Tibial artery (tissue), 4 donors: ENCODE measurements at places on chromosomes 7 and 10.

GRCh38 chr10:45071043-45071813, 70.5 kb downstream of the ZNF22 start:
- DNase-seq = no peak

DNA sequence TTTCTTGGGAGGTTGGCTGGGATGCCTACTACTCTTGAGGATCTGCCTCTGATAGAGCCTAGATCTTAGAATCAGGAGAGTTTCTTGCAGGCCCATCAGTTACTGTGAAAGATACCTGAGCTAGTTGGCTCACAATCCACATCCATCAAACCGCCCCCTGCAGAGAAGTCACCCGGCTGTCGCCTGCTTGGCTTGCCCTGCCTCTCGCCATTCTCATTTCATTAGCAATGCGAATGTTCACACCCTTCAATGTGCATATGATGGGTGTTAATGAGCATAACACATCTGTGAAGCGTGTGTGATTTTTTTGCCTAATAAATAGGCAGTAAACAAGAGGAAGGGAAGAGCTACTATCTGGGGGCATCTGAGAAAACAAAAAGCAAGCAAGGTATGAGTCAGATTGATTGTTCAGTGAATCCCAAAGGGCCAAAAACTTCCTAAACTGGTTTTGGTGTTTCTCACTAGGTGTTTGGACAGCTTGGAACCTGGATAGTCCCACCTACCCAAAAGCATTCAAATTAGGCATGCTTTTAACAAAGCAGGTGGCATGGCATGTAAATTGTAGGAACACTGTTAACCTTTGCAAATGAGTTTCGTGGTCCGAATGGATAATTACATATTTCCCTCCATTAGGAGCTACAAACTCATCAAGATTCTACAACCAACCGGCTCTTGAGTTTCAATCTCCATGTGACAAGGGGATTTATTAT, 272.3 kb upstream of the C7orf33 start:
- DNase-seq = no peak

DNA sequence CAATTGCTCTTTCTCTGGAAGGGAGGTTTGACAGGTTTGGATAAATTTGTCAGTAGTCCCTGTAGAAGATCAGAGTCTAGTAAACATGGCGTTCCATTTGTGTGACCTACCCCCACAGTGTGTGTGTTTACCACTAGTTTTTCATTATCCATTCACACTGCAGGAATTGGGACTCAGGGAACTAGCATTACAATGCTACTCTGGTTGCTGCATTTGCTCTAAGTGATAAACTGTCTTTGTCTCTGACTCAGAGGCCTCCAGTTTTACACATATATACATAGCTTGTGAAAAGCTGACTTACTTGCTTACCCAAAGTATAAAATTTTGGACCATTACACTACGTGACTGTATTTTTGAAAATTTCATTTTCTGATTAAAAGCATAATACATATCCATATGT, 1604.0 kb downstream of the REEP3 start:
- no peak for DNase-seq

- no peak for DNase-seq
Measured at GRCh38 chr7:143331179-143331801, 15.4 kb downstream of the CLCN1 start.

- no peak for DNase-seq
Measured at GRCh38 chr7:14754631-14755030, 147.9 kb downstream of the DGKB start.

DNA sequence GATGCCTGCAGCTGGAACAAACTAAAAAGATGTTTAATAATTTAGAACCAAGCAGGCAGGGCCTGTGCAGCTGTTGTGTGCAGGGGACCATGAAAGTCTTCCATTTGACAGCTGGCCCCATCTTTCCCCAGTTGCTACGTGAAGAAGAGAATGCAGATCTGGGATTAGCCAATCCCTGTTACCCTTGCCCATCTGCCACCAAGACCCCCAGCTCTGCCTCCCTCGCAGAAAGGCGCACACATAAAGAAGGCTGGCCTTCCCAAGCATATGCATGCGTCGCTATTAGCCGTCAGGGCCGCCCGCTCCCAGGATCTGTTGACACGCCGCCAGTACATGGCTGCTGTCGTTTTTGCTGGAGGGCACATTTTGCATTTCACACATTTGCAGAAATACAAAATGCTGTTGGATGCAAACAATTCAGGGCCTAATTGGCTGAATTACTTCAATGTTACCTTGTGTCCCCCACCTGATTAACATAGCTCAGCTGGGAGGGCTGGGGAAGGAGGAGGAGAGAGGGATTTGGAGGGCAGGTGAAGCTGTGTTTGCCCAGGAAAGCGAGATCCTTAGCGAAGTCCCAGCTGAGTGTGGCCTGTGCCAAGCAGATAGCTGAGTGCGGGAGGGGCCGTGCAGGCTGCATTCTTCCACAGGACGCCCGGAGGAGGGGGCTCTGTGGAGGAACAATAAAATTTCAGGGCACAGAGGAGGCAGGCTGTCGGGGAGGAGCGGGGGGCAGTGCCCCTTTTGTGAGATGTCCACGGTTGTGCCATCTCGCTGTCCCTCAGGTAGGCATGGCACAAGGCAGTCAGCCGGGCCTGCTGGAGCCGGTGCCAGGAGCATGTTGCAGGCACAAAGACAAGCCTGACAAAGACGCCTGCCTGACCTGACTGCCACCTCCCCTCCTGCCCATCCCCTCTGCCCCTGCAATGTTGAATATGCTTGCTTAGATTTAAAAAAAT, 443.0 kb upstream of the MKI67 start:
- DNase-seq = no peak

DNA sequence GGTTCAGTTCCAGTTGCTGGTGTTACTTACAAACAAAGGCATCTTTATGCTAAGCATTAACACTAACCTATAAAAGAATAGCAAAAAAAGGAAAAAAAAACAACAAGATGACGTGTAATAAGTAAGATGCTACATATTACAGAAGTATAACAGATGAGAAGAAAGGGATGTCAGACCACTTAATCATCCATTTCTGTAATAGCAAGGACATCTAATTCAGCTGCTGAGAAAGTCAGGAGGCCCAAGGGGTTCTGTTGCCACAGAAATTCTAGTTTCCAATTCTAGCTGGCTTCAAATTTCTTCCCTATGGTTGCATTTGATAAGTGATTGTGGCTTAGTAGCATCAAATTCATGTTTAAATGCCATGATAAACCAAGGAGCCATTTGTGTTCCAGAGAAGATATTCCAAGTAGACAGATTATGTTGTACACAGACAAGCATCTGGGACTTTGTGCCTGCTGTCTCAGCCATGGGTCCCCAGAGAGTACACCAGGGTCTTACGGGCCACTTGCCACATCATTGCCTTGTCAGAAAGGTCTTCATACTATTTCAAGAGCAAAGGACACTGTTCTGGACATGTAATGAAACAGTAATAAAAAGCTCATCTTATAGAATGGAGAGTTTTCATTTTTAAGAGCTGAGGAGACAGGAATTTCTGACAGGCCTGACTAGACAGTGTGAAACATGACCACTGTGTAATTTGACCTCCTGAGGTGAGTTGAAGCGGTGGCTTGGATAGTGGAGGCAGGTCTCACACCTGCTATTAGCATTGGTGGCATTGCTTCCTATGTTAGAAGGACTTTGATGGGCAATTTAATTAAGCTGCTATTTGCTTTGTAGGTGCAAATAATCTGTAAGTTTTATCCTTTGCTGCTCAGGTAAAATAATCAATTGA, 4.2 kb upstream of the ASB4 start:
- no peak for DNase-seq

DNA sequence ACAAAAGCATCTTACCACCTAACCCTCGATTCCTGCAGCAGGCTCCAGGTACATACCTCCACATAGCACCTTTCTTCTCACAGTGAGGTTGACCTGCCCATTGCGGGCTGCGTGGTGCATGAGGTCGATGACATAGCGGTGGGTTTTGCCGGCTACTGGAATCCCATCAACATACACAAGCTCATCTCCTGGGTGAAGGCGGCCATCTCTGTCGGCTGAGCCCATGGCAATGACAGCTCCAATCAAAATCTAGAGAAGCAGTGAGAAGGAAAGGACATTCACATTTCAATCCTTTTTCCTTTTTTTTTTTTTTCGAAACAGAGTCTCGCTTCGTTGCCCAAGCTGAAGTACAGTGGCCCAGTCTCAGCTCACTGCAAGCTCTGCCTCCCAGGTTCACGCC, 369.3 kb downstream of the PHTF2 start:
- DNase-seq = no peak

- no peak for DNase-seq
Measured at GRCh38 chr7:148042935-148043631, 547.5 kb upstream of the C7orf33 start.

GRCh38 chr10:35542303-35542702, 62.8 kb upstream of the GJD4 start:
- no peak for DNase-seq

GRCh38 chr7:28132959-28133870, 47.4 kb downstream of the JAZF1 start:
- no peak for DNase-seq

- DNase-seq = no peak
Measured at GRCh38 chr10:104657457-104657856, 16.4 kb downstream of the SORCS3 start.

- no peak for DNase-seq
Measured at GRCh38 chr10:93875032-93875358, 18.8 kb upstream of the SLC35G1 start.

DNA sequence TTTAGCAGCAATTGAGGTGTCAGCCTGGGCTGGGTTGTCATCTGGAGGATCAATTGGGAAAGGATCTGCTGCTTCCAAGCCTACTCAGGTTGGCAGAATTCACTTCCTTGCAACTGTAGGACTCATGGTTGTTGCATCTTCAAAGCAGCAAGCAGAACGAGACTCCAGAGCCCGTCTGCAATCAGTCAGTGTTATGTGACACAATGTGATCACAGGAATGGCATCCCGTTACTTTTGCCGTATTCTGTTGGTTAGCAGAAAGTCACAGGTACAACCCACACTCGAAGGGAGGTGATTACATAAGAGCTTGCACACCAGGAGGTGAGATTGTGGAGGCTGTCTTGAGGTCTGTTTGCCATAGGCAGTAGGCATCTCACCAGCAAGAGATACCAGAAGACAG, 15.4 kb upstream of the LYZL1 start:
- DNase-seq = no peak

- no peak for DNase-seq
Measured at GRCh38 chr7:129066290-129067131, 11.6 kb upstream of the TNPO3 start.

DNA sequence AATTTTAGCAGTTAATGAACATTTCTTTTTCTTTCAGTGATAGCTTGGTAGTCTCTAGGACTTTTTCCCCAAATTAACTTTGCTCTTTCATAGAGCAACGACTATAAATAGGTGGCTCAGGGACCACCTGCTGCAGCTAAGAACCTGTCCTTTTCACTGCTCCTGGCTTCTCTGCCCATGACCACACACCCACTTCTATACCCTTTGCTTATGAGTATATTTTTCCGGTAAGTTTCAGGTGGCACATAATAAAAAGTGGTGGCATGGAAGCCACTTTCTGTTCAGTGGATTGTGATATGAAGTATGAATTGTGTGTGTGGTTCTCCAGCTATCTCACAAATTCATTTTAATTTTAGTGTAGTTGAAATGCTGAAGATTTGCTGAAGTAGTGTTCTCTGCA, 1.2 kb downstream of the ING3 start:
- DNase-seq = no peak

DNA sequence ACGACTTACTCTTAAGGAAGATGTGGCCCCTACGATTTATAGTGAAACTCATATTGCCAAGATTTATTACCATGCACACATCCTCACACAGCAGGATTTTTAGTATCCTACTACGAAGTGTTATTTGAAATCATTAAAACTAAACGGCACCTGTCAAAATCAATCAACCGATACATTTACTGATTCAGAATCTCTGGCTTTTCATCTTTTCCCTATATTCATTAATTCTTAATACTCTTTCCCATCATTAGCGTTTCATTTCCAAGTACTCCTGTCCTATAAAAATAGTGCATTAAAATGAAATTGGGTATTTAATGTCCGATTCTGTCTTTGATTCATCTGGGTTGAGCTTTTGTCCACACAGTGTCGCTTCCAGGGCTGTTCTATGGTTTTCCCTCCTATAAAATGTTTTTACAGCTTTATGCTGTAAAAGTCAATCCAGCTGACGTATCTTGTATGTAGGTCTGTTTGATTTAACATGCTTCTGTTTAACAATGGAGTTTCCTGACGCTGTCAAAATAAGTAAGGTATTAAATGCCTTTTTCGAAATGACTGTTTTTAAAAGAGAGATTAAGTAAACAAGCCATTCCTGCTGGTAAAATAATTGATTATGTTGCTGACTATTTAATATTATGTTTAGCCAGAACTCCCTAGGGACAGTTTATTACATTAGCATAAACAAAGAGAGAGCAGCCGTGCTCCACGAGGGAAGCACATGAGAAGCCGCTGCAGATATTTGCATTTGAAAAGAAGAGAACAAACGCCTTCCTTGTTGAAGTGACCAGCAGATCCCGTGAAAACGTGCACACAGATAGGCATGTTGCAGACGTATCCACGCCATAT, 22.3 kb upstream of the SFMBT2 start:
- DNase-seq = no peak

DNA sequence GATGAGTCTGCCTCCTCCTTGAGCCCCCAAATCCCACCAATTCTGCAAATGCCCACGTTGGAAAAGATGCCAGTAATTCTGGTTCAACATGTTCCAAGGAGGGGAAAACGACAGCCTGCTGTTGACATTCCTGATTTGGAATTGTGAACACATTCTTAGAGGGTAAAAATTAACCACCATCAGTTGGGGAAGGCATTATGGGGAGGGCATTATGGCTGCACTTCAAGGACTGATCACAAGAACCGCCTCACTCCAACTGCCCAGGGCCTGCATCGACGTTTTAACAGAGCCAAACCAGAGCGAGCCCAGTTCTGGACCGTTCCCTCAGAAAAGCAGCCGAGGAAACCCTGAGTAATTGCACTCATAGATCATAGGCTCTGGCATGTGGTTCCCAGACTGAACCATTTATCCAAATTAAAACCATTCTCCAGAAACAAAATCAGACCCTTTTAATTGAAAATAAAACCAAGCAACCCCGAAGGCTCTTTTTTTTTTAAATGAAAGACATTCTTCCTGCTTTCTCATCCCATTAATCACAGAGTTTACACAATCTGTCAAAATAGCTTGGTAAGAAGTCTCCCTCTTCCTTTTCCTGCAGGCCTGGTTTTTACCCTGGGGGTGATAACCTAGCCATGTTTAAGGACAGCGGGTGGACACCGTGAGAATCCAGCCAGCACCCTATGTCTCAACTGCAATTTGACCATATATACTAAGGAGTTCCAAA, 8.0 kb downstream of the TNS3 start:
- DNase-seq = peak; percentile 80
